ENCODE measurements at places on chromosomes 13 and 19.

DNA sequence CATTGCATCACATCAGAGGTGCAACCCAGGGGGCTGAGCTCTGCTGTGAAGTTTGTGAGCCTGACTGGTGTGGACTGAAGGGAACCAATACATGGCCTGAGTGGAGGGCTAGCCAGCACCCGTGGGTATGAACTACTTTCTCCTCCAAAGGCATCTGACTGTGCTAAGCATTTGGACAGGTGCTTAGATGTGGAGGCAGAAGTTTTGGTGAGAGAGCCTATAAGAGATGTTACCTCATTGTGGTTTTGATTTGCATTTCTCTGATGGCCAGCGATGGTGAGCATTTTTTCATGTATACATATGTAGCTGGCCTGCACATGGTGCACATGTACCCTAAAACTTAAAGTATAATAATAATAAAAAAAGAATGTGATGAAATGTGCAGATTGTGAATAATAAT lies 46.9 kb downstream of the TEX29 start:
- DNase-seq: no peak

GRCh38 chr19:3025549-3025886 lies 3.6 kb downstream of the TLE2 start:
- no peak for DNase-seq

DNA sequence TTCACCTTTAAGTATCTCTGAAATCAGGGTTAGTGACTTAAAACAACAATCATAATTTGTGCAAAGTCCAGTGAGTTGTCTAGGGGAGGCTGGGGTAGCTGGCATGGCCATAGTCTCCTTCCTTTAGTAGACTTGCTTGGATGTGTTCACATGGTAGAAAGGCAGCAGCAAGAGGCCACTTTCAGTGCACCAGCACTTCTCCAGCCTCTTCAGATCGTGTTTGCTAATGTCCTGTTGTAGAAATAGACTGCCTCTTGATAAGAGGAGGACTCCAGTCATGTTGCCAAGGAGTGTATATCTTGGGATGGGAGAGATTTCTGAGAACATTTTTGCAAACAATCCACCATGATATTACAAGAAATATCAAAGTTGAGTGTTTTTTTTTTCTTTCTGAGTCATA lies 22.9 kb downstream of the WDFY2 start:
- no peak for DNase-seq

GRCh38 chr13:40966298-40966697 lies 52.8 kb downstream of the ELF1 start:
- peak; percentile 89 for DNase-seq

DNA sequence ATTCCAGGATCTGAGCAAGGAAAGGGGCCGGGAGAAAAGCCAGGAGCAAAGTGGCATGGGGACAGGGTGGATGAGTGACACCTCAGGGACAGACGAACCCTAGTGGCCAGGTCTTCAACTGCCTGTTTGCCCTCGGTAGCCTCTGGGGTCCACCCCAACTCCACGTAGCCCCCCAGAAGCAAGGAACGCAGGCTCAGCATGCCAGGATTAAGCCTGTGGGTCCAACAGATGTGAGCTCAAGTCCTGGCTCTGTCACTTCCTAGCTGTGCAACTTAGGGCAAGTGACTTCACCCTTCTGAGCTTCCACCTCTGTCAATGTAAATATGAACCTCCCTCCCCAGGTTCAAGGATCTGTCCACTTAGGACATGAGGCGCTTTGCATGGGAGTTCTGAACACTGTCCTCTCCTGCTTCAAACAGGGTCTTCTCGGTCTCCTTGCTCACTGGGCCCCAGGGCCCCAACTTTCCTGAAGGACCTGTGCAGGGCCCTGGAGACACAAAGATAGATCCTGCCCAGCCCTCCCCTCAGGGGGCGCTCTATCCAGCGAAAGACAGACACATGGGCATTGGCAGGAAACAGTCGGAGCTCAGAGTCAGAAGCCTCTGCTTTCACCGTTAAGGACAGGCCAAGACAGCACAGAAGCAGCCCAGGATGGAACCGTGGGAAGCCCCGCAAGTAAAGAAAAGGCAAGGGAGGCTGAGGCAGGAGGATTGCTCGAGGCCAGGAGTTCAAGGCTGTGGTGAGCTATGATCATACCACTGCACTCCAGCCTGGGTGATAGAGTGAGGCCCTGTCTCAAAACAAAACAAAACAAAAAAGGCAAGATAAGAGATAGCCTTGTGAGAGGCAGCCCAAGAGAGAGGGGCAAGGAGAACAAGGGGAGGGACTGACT lies 13.2 kb downstream of the SYDE1 start:
- DNase-seq: no peak

GRCh38 chr13:46297361-46297811 lies 85.7 kb downstream of the LRRC63 start:
- DNase-seq: no peak

DNA sequence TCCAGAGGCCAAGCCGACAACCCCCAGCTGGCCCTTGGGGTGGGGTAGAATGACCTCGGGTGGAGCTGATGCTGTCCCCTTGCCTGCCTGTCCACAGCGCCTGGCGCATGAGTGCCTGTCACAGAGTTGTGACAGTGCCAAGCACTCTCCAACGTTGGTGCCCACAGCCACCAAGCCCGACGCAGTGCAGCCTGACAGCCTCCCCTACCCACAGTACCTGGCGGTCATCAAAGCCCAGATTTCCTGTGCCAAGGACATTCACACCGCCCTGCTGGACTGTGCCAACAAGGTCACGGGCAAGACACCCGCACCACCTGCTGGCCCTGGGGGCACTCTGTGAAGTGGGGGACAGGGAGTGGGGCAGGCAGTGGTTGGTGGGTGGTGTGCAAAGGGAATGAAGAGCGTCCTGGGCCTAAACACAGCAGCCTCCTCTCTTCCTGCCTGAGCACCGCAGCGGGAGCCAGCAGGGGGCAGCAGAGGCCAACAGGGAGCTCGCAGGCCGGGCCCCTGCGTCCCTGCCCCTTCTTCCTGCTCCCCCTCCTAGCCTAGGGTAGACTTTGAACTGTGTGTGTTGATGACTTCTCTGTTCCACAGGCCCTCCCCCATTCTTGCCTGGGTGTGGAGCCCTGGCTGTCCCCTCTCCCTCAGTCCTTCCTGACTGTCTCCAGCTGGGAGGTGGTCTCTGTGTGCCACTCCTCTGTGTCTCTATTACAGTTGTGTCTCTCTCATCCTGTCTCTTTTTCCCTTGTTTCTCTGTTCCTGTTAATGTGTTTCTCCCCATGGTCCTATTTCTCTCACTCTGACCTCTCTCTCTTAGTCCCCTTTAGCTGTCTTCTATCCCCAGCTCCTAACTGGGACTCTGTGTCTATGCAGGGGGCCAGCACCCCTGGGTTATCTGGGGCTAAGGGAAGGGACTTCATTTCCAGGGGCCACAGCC lies 6.5 kb downstream of the MED29 start:
- peak; percentile 97 for DNase-seq

DNA sequence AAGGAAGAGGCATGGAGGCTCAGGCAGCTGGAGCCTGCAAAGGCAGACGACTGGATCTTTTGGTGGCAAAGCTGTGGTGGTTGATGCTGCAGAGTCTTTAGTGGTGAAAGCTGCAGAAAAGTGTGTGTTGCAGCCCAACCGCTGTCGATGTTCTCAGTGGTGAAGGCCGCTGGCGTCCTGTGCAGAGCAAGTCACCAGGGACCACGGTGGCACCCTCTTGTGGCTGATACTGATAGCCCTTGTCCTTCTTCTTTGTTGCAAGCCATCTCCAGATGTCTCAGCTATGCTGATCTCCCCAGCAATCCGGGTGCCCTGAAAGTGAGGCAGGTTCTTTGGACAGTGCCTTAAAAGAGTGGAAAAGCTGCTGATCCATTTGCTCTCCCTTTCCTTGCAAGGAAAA lies 610.9 kb upstream of the PCDH9 start:
- DNase-seq: no peak

DNA sequence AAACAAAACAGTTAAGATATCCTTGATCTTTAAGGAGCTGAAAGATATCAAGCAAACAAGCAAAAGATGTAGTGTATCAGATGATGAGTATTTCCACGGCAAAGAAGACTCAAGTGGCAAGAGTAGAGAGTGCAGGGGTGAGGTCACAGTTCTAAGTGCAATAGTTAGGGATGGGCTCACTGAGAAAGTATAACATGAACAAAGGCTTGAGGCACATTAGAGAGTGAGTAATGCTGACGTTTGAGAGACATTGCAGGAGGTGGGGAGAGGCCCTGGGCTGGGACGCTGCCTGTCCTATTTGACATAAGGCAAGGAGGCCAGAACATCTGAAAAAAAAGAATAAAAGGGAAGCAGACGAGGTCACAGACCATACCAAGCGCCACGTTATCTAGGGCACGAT lies 1.4 kb downstream of the DUXA start:
- no peak for DNase-seq

- peak; percentile 74 for DNase-seq
Observed at GRCh38 chr19:14347999-14348889, 33.0 kb upstream of the ADGRE5 start.

GRCh38 chr19:4456476-4456842 lies 1.1 kb downstream of the UBXN6 start:
- peak; percentile 80 for DNase-seq

- no peak for DNase-seq
Observed at GRCh38 chr13:74114202-74114601, 20.0 kb downstream of the KLF12 start.

DNA sequence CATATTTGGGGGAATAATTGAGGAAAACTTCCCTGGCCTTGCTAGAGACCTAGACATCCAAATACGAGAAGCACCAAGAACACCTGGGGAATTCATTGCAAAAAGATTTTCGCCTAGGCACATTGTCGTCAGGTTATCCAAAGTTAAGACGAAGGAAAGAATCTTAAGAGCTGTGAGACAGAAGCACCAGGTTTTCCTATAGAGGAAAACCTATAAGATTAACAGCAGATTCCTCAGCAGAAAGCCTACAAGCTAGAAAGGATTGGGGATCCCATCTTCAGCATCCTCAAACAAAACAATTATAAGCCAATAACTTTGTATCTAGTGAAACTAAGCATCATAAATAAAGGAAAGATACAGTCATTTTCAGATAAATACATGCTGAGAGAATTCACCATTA lies 114.9 kb downstream of the PIBF1 start:
- DNase-seq: no peak

- DNase-seq: peak; percentile 20
Observed at GRCh38 chr19:3809881-3810707, 23.9 kb upstream of the MATK start.

- DNase-seq: peak; percentile 15
Observed at GRCh38 chr19:58154287-58154678, 3.7 kb upstream of the ZNF329 start.

DNA sequence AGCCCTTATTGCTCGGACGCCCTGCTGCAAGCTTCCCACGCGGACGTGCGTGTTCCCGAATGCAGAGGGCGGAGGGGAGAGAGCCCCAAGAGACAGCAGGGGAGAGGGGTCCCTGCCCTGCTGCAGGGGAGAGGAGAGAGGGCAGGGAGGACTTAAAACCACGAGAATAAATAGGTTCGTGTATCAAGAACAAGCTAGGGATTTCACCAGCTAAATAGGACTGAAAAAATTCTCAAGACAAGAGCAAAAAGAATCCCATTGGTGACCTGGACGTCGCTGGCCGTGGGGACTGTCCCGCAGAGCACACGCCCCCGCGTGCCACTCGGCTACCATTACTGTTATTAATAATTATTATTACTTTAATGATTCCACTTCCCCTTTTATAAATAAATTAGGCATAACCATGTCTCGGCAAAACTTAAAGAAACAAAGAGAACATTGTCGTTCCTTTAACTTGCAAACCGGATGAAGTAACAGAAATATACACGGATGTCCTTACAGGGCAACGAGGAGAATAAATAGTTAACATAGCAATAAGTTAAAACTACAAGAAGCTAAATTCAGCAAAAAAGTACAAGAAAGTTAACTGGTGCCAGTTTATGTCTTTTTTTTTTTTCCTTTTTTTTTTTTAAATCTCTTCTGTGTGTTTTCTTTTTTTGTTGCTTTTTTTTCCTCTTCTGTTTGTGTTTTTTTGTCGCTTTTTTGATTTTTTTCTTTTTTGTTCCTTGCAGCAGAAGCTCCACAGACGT lies 16.6 kb downstream of the PRKCSH start:
- DNase-seq: no peak

DNA sequence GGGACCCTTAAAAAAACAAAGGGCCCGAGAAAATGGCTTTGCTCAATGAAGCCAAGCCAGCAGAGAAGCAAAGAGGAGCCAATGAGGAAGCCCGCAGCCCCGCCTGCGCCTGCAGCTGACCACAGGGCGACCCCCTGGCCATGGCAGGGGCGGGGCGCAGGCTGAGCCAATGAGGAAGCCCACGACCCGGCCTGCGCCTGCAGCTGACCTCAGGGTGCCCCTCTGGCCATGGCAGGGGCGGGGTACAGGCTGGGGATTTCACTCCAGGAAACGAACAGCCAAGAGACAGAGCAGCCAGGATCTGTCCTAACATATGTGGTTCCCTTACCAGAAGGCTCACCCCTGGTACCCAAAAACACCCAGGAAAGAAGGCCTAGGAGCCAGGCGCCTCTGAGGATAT lies 101.4 kb downstream of the STK24 start:
- peak; percentile 65 for DNase-seq

- DNase-seq: no peak
Observed at GRCh38 chr19:13091400-13092157, 11.1 kb downstream of the LYL1 start.

- no peak for DNase-seq
Observed at GRCh38 chr13:98779695-98780094, 27.2 kb upstream of the SLC15A1 start.

DNA sequence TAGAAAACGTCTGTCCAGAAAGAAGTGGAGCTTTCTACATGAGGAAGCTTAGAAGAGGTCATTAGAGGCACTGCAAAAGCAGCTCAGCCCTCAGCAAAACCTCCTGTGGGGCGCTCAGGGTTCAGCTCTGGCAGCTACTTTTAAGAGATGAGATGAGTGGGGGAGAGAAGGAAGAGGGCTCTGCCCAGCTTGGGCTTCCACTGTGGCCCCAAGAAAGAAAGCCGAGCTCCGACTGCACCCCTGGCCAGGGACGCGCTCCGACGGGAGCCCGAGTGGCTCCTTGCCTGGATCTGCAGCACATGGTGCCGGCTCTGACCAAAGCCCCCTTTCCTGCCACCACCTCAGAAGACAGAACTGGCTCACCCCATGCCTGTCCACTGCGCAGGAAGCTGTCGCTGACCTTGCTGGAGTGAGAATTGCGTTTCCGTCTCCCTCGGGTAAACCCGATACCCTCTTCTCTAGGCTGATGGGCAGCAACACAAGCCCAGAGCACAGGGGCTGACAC lies 36.4 kb downstream of the NAXD start:
- no peak for DNase-seq

- no peak for DNase-seq
Observed at GRCh38 chr19:45476304-45476703, 8.5 kb downstream of the FOSB start.

DNA sequence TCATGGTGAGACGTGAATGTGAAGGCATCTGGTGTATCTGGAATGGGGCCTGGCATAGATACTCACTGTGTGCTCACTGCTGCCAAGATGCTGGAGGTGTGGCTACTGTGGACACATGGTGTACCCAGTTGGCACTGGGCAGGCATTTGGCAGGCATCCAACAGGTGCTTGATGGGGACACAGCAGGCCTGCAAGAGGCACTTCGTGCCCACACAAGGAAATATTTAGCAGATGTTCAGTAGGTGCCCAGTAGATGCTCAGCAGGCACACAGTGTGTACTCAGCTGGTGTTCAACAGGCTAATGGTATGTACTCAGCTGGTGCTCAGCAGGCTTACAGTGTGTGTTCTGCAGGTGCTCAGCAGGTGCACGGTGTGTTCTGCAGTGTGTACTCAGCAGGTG lies 14.2 kb downstream of the CRTC1 start:
- no peak for DNase-seq

GRCh38 chr13:67139551-67139950 lies 90.6 kb downstream of the PCDH9 start:
- DNase-seq: no peak
